ENCODE measurements at places on chromosomes 1 and 21.
A peak's percentile ranks its signal among the peaks of the same experiment; 100 is the strongest.

- H3K4me1 ChIP-seq: no peaks in the 10 kb centered on the region
- peak overlapping the region; percentile 57 for H3K27ac ChIP-seq
- peaks cover 73% of the 10 kb centered on the region for H3K36me3 ChIP-seq
- no peaks in the 10 kb centered on the region for H3K27me3 ChIP-seq
- H3K4me3 ChIP-seq: no peak overlapping the region
Observed at GRCh38 chr1:212070720-212071302, 35.3 kb downstream of the DTL start.

GRCh38 chr1:190540366-190540765 lies 62.7 kb upstream of the BRINP3 start:
- H3K27me3 ChIP-seq: no peaks in the 10 kb centered on the region
- no peak overlapping the region for H3K27ac ChIP-seq
- no peak for DNase-seq
- H3K4me1 ChIP-seq: 0 out of 2 replicates have a peak, but pooled peaks cover 3% of the 10 kb centered on the region
- H3K36me3 ChIP-seq: no peaks in the 10 kb centered on the region
- no peak overlapping the region for H3K4me3 ChIP-seq

GRCh38 chr21:38751379-38752050 lies 54.2 kb upstream of the ETS2 start:
- DNase-seq: no peak
- no peaks in the 10 kb centered on the region for H3K36me3 ChIP-seq
- H3K4me1 ChIP-seq: peaks cover 15% of the 10 kb centered on the region
- H3K27ac ChIP-seq: no peak overlapping the region
- no peak overlapping the region for H3K4me3 ChIP-seq

DNA sequence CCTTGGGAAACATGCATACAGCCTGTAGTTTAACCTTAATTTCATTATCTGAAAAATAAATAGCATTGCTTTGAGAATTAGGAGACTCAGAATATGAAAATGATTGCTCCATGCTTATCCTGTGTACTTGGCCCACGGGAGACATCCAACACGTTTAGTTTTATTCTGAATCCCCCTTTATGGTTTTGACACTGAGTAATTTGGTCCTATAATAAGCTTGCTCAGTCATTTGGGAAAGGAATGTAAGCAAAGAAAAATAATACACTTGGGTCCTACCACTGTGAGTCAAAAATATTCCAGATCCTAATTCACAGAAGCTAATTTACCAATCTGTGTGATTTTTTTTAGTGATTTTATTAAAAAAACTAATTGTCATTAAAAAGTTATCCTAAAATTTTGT lies 557.3 kb downstream of the USP25 start:
- H3K27me3 ChIP-seq: no peaks in the 10 kb centered on the region
- no peak overlapping the region for H3K4me3 ChIP-seq
- H3K27ac ChIP-seq: no peak overlapping the region
- peaks cover 24% of the 10 kb centered on the region for H3K4me1 ChIP-seq

DNA sequence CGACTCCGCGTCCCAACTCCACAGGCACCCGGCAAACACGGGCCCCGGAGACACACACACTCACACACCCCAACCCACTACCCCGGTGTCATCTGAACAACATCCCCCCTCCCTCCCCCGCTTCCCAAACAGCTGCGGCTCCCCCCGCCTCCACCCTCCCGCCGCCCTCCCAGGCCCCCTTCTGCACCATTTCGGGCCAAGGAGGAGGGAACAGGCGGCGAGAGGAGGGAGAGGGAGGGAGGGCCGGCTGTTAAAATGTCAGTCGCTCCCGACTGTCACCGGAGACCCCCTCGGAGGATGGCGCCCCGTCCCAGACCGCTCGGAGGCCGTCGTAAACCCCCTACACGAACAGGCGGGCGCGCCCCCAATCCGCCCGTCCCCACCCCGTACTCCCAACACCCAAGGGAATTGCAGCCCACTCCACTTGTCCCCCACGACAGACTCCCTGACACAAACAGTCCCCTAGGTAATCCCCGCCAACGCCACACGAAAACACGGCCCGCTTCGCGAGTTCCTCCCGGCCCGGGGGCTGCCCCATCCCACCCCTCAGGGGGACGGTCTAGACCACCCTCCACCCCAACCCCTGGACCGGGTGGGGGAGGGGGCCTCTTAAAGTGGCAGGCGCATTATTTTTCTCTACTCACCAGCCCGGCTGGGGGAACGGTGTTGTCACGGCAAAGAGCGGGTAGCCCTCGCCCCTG lies 583 bp downstream of the MEF2D start:
- H3K27ac ChIP-seq: no peak overlapping the region
- peak overlapping the region; percentile 83 for H3K4me3 ChIP-seq
- DNase-seq: peak; percentile 49
- H3K36me3 ChIP-seq: no peaks in the 10 kb centered on the region
- peaks cover 69% of the 10 kb centered on the region for H3K4me1 ChIP-seq

DNA sequence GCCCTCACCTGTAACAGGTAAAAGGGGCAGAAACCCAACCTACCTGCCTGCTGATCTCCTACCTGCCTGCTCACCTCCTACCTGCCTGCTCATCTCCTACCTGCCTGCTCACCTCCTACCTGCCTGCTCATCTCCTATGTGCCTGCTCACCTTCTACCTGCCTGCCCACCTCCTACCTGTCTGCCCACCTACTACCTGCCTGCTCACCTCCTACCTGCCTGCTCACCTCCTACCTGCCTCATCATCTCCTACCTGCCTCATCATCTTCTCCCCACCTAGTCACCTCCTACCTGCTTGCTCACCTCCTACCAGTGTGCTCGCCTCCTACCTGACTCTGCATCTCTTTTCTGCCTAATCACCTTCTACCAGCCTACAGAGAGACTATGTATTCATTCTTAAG lies 452.9 kb downstream of the MATN1 start:
- DNase-seq: no peak
- H3K36me3 ChIP-seq: no peaks in the 10 kb centered on the region
- no peaks in the 10 kb centered on the region for H3K27me3 ChIP-seq
- H3K27ac ChIP-seq: no peak overlapping the region
- no peak overlapping the region for H3K4me3 ChIP-seq
- no peaks in the 10 kb centered on the region for H3K4me1 ChIP-seq

DNA sequence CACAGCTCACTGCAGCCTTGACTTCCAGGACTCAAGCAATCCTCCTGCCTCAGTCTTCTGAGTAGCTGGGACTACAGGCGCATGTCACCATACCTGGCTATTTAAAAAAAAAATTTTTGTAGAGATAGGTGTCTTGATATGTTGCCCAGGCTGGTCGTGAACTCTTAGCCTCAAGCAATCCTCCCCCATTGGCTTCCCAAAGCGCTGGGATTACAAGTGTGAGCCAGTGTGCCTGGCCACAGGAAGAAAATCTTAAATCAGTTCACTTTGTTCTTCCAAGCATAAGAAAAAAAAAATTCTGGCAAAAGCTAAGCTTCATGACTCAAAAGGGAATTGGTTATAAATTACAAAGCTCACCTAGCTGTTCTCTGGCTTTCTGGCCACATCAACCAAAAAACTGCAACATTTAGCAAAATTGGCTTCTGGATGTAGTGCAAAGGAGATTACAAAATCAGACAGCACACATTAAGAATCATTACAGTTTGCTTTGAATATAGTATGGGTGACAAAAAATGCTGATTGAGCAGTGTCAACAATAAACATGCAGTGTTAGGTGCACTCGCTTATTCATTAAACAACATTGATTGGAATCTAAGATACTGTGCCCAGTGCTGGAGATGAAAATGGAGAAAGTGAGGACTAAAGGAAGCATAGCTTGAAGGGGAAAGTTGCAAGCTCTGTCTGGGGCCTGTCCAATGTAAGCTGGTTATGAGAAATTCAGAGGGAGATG lies 76.7 kb downstream of the KCTD3 start:
- H3K36me3 ChIP-seq: no peaks in the 10 kb centered on the region
- no peaks in the 10 kb centered on the region for H3K27me3 ChIP-seq
- DNase-seq: no peak
- H3K27ac ChIP-seq: no peak overlapping the region
- peaks cover 18% of the 10 kb centered on the region for H3K4me1 ChIP-seq

DNA sequence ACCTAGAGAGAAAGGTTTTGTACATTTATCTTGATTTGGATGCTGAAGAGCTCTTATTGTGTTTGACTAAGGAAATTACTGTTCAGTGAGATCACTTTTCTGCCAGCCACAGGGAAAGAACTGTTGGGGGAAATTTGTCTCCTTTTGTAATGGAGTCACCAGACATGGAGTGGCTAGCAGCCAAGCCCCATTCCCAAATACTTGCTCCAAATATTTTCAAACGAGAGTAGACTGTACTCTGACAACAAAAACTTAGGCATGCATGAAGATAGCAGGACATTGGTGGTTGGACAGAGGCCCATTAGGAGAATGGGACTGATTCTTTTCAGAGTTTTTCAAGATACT lies 21.1 kb downstream of the IPO9 start:
- H3K27me3 ChIP-seq: no peaks in the 10 kb centered on the region
- DNase-seq: no peak
- H3K4me1 ChIP-seq: no peaks in the 10 kb centered on the region
- no peak overlapping the region for H3K27ac ChIP-seq
- H3K36me3 ChIP-seq: peaks cover 59% of the 10 kb centered on the region
- no peak overlapping the region for H3K4me3 ChIP-seq

DNA sequence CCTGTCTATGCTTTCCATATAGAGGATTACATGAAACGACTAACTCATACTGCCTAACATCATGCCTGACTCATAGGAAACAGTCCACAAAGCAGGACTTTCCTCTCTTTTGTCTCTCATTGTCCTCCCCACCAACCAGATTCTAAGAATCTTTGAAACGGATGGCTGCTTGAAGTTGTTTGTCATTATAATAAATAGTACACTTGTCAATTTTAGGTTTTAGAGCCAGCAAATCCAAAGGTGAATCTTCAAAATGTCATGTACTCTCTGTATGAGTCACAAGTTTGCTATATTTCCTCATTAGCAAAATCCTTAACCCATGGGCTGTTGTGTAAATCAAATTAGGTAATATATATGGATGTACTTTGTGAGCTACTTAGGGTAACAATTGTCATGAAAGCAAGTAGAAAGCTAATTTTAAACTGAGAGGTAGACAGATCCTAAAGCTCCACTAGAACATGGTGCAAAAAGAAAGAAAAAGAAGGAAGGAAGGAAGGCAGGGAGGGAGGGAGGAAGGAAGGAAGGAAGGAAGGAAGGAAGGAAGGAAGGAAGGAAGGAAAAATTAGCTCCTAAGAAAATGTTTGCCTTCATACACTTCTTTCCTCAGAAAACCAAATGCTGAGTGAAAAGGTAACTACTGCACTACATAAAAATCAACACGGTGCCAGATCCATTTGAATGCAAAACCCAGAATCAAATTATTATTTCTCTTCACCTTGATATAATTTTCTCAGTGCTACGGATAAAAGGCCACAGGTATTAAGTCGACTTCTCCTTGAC lies 129.5 kb upstream of the PRMT6 start:
- no peak overlapping the region for H3K4me3 ChIP-seq
- H3K27me3 ChIP-seq: no peaks in the 10 kb centered on the region
- H3K27ac ChIP-seq: no peak overlapping the region
- H3K36me3 ChIP-seq: peaks cover 4% of the 10 kb centered on the region

DNA sequence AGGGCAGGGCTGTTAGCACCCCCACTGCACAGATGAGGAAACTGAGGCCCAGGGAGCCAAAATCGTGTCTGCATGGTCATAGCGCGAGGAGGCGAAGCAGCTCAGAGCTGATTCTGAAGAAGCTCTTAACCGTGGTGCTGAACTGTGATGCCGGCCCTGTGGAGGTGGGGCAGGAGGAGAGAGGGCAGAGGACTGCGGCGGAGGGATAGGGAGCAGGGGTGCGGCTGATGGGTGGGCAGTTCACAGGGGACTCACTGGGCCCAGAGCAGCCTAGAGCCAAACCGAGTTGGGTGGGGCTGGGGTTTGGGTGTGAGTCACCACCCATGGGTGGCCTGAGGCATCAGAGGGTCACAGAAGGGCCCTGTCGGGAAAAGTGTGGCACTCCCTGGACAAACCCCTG lies 74.7 kb downstream of the RAP1GAP start:
- peaks cover 18% of the 10 kb centered on the region for H3K4me1 ChIP-seq
- no peaks in the 10 kb centered on the region for H3K27me3 ChIP-seq
- no peak for DNase-seq
- H3K4me3 ChIP-seq: no peak overlapping the region
- no peaks in the 10 kb centered on the region for H3K36me3 ChIP-seq
- H3K27ac ChIP-seq: no peak overlapping the region

- no peak overlapping the region for H3K27ac ChIP-seq
- no peak for DNase-seq
- no peaks in the 10 kb centered on the region for H3K4me1 ChIP-seq
- H3K36me3 ChIP-seq: no peaks in the 10 kb centered on the region
- no peaks in the 10 kb centered on the region for H3K27me3 ChIP-seq
- H3K4me3 ChIP-seq: no peak overlapping the region
Observed at GRCh38 chr1:22223176-22223575, 80.3 kb upstream of the WNT4 start.

DNA sequence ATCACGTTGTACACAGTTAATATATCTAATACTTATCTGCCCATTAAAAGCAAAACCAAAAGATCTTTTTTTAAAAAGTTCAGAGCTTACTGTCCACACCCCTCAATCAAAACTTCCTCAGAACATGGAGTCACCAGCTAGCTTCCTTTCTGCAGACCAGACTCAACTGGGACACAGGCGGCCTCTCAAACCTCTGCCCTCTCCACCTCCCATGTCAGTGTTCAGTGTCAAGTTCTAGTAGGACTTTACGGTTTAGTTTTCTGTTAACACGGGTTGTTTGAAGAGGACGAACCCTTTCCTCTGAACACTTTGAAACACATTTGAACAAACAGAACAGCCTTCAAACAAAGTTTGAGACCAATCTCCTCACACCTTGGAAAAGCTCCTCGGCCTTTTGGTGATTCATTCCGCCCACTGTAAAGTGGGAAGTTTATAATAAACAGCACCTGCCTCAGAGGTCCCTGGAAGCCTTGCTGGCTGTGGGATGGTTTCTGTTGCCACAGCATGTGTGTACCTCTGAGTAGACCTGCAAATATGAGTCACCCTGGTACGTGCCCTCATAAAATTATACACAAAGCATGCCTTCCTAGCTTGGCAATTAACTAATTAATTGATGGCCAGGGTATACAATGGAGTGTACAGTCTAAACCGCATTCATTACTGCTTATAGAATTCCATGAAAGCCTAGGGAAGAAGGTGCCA lies 48.4 kb upstream of the SIPA1L2 start:
- no peaks in the 10 kb centered on the region for H3K36me3 ChIP-seq
- peaks cover 10% of the 10 kb centered on the region for H3K4me1 ChIP-seq
- no peak for DNase-seq
- no peaks in the 10 kb centered on the region for H3K27me3 ChIP-seq
- H3K27ac ChIP-seq: no peak overlapping the region

DNA sequence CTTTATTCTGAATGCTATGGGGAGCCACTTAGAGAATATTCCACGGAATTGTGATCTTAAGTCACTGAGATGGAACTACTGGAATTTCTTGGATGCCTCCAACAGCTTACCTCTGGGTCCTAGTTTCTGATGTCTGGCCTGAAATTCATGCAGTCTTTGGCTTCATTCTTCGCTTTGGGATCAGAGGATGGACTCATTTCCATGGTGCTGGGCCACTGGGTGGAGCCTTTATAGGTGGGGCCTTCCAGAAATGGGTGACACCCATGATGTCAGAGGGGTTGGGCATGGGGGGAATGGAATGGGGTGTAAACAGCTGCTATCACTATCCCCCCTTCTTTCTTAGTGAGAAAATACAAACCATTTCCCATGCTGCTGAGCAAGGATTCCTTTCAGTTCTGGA lies 73.7 kb upstream of the FGGY start:
- no peak overlapping the region for H3K27ac ChIP-seq
- H3K27me3 ChIP-seq: no peaks in the 10 kb centered on the region
- H3K4me3 ChIP-seq: no peak overlapping the region
- no peak for DNase-seq
- peaks cover 12% of the 10 kb centered on the region for H3K4me1 ChIP-seq
